ENCODE measurements at places on chromosomes 6 and 20.

DNA sequence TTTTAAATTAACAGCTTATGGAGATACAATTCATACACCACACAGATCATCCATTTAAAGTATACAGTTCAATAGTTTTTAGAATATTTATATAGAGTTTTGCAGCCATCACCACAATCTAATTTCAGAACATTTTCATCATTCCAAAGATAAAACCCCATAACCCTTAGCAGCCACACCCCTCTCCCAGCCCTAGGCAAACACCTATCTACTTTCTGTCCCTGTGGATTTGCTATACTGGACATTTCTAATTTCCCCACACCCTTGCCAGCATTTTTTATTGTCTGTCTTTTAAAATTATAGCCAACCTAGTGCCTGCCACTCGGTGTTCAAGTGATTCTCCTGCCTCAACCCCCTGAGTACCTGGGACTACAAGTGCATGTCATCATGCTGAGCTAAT is 23.0 kb upstream of the AKAP7 start:
- DNase-seq = no peak

- peak; percentile 51 for DNase-seq
Observed at GRCh38 chr6:13538084-13538483, 36.3 kb upstream of the SIRT5 start.

- DNase-seq = no peak
Observed at GRCh38 chr6:99022039-99022609, 74.4 kb upstream of the FBXL4 start.

DNA sequence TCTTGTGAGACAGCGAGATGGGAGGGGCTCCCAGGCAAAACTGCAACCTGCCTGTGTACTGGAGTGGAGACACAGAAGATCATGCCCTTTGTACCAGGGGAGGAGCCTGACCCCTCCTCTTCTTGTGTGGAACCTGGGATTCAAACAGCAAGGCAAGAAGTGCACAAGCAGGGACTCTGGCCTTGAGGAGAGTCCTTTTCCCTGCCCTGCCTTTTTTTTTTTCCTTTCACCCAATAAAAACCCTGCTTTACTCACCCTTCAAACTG is 251.8 kb upstream of the OPRM1 start:
- no peak for DNase-seq

- DNase-seq = no peak
Observed at GRCh38 chr6:149170564-149171452, 146.7 kb upstream of the TAB2 start.

DNA sequence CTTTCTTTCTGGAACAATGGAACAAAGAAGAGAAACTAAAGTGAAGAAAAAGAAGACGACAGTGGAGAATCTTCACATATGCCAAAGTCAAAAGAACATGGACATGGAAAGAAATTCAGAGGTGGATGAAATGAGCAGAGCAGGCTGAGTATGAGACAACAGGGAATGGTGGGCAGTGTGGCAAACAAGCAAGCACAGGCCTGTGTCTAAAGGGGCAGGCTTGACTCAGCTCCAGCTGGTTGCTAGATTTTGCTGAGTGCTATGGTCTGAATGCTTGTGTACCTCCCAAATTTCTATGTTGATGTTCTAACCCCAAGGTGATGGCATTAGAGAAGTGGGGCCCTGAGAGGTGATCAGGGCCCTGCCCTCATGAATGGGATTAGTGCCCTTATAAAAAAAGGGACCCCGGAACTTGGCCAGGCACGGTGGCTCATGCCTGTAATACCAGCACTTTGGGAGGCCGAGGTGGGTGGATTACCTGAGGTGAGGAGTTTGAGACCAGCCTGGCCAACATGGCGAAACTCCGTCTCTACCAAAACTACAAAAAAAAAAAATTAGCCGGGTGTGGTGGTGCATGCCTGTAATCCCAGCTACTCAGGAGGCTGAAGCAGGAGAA is 49.6 kb downstream of the ZMYND8 start:
- no peak for DNase-seq

GRCh38 chr6:63319939-63320338 is at the start of gene LGSN:
Gene LGSN, minus strand, starts transcription at chr6:63319983. Its CDS starts 40 bp downstream, at chr6:63319943.
- DNase-seq = no peak

- peak; percentile 46 for DNase-seq
Observed at GRCh38 chr20:33910056-33910455, 83.7 kb upstream of the RALY start.

DNA sequence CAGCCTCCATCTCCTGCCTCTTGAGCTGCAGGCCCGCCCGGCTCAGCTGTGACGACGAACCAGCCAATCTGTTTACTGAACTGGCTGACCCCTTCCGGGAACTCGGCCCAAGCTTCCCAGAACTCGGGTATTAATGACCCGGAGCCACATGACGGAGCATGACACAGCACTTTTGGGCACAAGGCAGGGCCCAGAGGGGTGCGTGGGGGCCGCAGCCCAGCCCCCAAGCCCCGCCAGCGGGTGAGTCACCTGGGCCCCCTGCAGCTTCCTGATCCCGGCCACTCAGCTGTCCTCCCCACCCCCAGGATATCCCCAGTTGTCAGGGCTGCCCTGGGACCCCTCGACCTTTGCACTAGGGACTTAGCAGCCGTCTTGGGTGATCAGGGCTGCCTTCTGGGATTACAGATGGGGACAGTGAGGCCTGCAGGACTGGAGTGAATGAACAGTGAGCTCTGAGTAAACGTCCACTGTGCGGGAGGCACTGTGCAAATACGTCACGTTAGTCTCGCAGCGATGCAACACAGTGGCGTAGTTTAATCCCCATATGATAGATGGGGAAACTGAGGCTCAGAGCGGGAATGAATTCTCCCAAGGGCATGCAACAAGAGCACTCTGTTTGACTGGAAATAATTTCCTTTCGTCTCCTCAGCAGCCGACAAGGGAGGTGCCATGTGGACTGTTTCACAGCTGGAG is 102.1 kb downstream of the CEBPB start:
- peak; percentile 92 for DNase-seq

GRCh38 chr6:160085713-160086505 is 35.7 kb upstream of the SLC22A1 start:
- DNase-seq = no peak

DNA sequence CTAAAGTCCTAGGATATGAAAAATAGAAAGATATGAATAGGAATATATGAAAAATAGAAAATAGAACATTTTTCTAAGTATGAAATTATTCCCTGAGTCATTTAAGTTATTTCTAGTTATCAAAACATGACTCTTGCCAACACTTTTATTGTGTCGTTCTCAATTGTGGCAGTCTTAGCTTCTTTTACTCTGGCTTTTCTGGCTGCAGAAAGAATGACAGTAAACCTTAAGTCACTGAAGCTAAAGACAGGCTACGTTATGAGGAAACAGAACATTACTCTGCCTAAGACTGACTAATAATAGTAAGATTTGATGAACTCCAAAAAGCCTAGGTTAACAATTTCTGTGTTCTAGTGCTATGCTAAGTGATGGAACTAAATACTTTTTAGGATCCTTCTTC is 74.6 kb downstream of the AIG1 start:
- DNase-seq = no peak

DNA sequence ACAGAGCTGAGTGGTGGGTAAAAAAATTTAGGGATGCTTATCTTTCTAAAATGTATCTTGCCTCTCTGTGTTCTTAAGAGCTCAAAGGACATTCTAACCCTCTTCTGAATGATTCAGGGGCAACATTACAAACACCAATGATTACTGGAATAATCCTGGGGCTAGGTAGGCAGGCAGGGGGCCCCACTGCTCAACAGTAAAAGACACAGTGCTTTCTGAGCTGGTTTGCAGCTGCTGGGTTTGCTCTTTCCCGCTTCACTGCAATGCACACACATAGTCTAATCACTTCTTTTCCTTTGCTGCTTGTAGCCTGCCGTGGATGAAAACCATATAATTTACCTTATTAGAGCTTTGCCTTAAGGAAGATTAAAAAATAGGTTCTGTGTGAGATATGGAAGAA is 23.9 kb downstream of the CLDN20 start:
- DNase-seq = no peak

Data from fibroblast of the conjunctiva (primary cell).